ENCODE measurements at places on chromosomes 12 and 14. TPM values are rescaled to one million over a fixed set of nuclear protein-coding genes. Genes with fewer than 3 reads are reported as not detected.
A peak's percentile ranks its signal among the peaks of the same experiment; 100 is the strongest.

DNA sequence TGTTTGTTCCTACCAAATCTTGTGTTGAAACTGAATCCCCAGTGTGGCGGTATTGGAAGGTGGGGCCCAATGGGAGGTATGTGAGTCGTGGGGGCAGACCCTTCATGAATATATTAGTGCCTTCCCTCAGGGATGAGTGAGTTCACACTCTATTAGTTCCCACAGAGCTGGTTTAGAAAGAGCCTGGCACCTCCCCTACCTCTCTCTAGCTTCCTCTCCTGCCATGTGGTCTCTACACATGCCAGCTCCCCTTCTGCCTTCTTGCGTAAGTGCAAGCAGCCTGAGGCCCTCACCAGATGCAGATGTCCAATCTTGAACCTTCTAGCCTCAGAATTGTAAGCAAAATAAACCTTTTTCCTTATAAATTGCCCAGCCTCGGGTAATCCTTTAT is 105.8 kb downstream of the SPTSSA start:
- no peak overlapping the region for H3K27ac ChIP-seq
- no peaks in the 10 kb centered on the region for H3K27me3 ChIP-seq
- H3K36me3 ChIP-seq: no peaks in the 10 kb centered on the region
- peaks cover 2% of the 10 kb centered on the region for H3K4me1 ChIP-seq
- H3K4me3 ChIP-seq: no peak overlapping the region

- H3K27me3 ChIP-seq: peaks cover 90% of the 10 kb centered on the region
- no peaks in the 10 kb centered on the region for H3K4me1 ChIP-seq
- H3K36me3 ChIP-seq: no peaks in the 10 kb centered on the region
- H3K27ac ChIP-seq: no peak overlapping the region
- DNase-seq: no peak
These were observed 236.4 kb downstream of the VRK1 start for GRCh38 chr14:97033556-97034081.

The ENDOU gene
- not detected for total RNA-seq

- no peak overlapping the region for H3K4me3 ChIP-seq
- no peaks in the 10 kb centered on the region for H3K4me1 ChIP-seq
- H3K27me3 ChIP-seq: peaks cover 16% of the 10 kb centered on the region
- H3K36me3 ChIP-seq: no peaks in the 10 kb centered on the region
These were observed 120.7 kb upstream of the PWP1 start for GRCh38 chr12:107564946-107565345.

GRCh38 chr12:106897981-106898901 is 57.5 kb upstream of the TMEM263 start:
- DNase-seq: no peak
- peak overlapping the region; percentile 21 for H3K27ac ChIP-seq
- H3K36me3 ChIP-seq: no peaks in the 10 kb centered on the region
- H3K4me1 ChIP-seq: peaks cover 8% of the 10 kb centered on the region
